ENCODE measurements at places on chromosomes 7 and 10.

- no peak for DNase-seq
These were observed 91.9 kb downstream of the WDFY4 start for GRCh38 chr10:48776528-48776927.

DNA sequence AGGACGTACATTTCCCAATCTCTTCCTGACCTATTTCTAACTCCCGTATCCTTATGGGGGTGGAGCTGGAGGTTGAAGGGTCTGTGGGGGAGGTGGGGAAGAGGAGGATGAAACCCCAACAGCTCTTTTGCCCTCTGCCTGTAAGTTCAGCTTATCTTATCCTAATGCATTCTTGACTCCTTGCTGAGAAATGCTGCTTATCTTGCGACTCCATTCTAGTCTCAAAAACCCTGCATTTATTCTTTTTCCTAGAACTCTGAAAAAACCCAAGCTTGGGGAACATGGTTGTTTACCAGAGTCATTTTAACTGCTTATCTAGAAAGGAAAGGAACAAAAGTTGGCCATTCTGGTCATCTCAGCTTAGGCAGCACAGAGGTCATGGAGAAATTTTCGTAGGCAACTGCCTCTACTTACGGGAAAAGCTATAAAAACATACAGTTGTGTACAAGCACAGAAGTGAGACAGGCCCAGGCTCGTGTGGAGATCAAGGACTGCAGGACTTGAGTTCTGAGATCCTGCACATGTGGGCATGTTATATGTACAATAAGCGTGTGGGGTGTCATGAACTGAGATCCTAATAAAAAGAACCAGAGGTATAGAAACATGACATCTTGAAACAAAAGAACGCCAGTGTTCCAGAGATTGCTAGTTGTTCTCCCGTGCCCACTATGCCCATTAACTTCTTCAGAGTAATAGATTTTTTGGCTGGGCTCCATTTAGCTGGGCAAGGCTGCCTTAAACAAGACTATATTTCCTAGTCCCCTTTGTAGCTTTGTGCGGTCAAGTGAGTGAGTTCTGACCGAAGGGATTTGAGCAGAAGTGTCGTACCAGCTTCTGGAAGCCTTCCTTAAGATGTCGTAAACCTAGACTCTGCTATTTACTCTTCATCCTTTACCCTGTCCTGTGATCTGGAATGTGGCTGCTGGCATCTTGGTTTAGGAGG lies 9.6 kb downstream of the INMT start:
- no peak for DNase-seq

DNA sequence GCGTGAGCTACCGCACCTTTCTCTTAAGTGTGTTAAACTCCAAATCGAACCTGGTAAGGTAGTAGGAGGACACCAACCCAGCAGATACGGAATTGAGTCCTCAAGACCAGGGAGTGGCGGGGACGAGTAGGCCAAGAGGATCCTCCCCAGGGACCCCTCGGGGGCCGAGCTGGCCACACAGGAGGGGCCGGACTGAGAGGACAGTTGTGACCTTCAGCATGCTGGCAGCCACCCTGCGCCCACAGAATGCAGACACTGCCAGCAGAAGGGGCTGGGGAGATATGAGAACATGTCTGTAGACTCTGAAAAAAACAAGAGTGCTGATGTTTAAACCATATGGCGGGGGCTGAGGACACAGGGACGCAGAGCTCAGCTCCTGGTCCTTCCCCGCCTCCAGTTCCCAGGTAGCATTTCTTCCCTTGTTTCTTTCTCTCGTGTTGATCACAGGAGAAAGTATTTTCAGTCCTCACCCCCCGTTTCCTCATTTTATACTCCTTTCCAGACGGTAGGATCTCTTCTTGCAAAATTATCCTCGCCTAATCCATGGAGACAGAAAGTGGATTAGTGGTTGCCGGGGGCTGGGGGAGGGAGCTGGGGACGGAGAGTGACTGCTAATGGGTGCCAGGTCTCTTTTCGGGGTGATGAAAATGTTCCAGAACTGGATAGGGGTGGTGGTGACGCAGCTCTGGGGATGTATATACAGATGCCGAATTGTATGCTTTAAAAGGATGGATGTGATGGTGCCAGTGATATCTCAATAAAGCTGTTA lies 11.5 kb upstream of the UNCX start:
- peak; percentile 7 for DNase-seq

DNA sequence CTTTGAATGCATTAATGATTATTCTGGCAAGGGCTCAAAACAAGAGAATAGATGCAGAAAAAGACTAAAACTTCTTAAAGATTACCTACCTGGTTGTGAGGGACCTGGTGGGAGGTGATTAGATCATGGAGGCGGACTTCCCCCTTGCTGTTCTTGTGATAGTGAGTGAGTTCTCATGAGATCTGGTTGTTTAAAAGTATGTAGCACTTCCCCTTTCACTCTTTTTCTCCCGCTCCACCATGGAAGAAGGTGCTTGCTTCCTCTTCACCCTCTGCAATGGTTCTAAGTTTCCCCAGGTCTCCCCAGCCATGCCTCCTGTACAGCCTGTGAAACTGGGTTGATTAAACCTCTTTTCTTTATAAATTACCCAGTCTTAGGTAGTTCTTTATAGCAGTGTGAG lies 226.6 kb downstream of the ARHGAP12 start:
- DNase-seq = no peak

DNA sequence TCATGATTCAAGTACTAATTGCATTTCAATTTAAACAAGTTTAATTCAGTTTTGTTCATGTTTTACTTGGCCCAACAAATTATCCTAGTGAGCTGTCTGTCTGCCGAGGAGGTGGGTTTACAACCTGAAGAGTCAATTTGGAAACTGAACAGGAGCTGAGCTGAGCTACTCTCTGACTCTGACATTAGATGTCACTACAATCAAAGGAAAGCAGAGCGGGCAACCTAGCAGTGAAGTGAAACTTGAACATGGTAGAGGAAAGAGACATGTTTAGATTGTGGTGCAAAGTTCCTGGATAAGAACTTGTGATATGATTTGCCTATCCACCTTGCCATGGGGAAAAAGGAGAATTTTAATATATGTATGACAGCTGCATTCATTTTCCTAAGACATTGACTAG lies 9.6 kb upstream of the AGR3 start:
- DNase-seq = peak; percentile 44

DNA sequence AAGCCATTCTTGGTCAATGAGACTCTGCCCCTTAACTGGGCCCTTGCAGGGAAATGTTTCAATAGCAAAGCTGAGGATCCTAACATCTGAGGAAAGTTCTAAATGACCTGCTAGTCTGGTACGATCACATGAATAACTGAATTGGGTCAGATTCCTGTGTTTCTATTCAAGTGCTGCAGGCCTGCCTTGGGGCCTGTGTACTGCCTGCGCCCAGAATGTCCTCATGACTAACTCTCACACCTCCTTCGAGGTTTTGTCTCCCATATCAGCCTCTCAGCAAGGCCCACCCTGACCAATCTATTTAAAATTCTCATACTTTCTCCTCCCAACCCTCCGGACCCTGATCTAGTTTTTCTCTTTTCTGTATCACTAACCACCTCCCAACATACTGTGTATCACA lies 4.4 kb downstream of the JAZF1 start:
- DNase-seq = no peak

- DNase-seq = no peak
These were observed 16.2 kb downstream of the PFKFB3 start for GRCh38 chr10:6218692-6219493.

- DNase-seq = no peak
These were observed 12.8 kb upstream of the CXCL12 start for GRCh38 chr10:44397476-44398225.

- no peak for DNase-seq
These were observed 19.7 kb downstream of the SMURF1 start for GRCh38 chr7:99124236-99124635.

DNA sequence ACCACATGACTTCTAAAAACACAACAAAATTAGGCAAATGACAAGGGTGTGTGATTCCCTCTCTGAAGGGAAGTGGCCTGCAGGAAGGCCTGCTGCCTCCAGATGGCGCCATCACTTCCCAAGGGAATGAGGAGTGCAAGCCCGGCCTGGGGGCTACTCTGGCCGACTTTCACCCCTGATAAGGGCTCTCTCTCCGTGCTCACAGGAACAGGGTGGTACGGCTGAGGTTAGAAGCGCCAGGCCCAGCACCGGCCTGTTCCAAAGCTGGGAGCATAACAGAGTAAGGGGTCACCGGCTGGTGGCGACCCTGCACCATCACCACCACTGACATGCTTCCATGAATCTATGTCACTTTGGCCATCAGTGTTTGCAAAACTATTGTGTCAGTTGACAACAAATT lies 13.1 kb downstream of the RBP3 start:
- DNase-seq = peak; percentile 81

GRCh38 chr10:16521311-16522016 lies at the start of gene C1QL3:
C1QL3 (minus strand) TSS chr10:16521879; CDS start chr10:16521065, 814 bp downstream.
- DNase-seq = peak; percentile 71

DNA sequence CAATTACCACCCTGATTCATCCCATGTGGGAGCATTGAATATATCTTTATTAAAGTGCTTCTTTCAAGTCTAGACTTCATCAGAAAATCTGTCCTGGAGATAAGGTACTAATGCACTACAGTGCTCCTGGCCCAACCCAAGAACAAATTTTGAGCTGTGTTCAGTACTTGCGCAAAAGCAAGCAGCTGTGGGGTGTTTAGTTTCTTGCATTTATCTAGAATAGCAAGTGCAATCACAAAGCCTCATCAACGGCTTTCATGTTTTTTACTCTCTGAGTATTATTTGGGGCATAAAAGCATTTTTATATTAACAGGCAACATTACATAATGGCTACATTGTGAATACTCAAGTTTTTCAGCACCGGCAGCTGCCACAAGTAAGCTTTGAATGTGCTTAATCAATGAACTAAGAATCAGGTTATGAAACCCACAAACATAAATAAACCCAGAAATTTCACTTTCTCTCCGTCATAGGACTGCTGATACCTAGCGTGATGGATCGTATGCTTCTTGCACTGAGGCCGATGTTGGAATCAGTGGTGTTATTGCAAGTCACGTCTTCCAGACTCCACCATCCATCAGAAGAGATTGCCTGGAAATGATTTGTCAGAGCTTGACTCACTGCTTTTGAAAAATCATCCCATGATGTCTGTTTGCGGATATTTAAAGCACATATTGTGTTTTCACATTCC lies 113.1 kb downstream of the CTTNBP2 start:
- DNase-seq = no peak

GRCh38 chr7:2661096-2661449 lies 26.9 kb upstream of the AMZ1 start:
- no peak for DNase-seq

DNA sequence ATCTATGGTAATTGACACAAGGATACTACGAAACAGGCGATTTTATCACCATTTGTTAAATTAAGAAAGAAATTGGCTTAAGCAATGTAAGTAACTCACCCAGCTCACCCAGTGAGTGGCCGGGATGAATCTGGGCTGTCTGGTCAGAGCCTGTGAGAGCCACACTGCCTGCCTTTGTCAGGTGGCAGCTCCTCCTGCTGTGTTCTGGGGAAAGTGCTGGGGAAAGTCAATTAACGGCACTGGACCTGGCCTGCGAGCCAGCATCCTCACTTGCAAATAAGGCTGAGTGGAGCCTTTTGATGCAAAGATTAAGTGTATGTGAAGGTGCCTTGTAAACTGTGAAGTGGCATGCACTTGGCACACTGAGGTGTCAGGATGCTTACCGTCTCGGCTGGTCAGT lies 13.4 kb upstream of the CXCL12 start:
- peak; percentile 70 for DNase-seq

DNA sequence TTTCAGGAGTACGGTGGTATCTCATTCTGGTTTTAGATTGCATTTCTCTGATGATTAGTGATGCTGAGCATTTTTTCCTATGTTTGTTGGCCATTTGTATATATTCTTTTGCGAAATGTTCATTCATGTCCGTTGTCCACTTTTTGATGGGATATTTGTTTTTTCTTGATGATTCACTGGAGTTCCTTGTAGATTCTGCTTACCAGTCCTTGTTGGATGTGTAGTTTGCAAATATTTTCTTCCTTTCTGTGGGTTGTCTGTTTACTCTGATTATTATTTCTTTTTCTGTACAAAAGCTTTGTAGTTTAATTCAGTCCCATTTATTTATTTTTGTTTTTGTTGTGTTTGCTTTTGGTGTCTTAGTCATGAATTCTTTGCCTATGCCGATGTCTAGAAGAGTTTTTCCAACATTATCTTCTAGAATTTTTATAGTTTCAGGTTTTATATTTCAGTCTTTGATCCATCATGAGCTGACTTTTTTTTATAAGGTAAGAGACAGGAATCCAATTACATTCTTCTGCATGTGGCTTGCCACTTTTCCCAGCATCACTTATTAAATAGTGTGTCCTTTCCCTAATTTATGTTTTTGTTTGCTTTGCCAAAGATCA lies 320.5 kb downstream of the MAGI2 start:
- no peak for DNase-seq

GRCh38 chr7:155809947-155810769 lies 2.1 kb downstream of the SHH start:
- peak; percentile 50 for DNase-seq

DNA sequence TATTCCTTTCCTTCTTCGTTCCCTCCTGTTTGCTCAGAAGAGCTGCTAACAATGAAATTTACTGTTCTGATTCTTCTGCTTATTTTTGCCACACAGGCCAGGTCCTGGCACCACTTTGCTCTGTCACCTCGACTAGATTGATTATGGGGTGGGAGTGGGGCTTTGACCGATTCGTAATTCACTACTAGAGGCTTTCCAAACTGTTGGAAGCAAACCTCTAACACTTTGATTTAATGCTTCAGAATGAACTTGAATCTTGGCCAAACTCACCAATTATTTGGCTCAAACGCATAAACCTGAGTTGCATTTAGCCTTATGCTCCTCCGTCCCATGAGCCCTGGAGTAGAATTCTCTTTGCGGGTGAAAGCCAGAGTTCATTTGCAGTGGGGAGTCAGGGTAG lies 476.2 kb upstream of the FZD8 start:
- DNase-seq = no peak

DNA sequence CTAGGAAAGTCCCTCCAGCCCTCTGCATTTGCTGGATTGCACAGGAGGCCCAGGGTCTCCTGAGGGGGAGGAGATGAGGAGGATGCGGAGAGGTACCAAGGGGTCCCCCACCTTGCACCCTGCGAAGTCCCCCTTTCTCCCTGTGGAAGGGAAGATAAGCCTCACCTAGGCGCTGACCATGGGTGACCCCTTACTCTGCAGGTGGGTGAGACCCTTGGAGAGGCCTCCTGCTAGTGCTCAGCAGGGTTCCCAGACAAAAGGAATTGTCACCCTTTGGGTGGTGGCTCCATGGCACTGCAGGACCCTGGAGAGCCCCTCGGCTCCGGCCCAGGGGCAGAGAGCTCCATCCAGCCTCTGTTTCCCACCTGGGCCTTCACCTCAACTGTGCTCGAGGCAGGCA lies 107.0 kb upstream of the RET start:
- no peak for DNase-seq

- peak; percentile 34 for DNase-seq
These were observed 118.4 kb upstream of the WDR11 start for GRCh38 chr10:120732643-120733313.

Data from neural progenitor cell (in vitro differentiated cells).